ENCODE measurements at places on chromosomes 11 and 22. TPM values are rescaled to one million over a fixed set of nuclear protein-coding genes. Genes with fewer than 3 reads are reported as not detected.

GRCh38 chr22:29987137-29987536, 93.1 kb upstream of the HORMAD2 start:
- no peak for DNase-seq

DNA sequence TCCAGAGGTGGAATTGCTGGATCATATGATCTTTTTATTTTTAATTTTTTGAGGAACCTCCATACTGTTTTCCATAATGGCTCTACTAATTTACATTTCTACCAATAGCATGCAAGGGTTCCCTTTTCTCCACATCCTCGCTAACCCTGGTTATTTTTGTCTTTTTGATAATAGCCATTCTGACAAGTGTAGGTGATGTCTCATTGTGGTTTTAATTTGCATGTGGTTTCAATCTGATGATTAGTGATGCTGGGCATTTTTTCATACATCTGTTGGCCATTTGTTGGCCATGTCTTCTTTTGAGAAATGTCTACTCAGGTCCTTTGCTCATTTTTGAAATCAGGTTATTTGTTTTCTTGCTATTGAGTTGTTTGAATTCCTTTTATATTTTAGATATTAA, 15.4 kb upstream of the OR4D5 start:
- no peak for DNase-seq

DNA sequence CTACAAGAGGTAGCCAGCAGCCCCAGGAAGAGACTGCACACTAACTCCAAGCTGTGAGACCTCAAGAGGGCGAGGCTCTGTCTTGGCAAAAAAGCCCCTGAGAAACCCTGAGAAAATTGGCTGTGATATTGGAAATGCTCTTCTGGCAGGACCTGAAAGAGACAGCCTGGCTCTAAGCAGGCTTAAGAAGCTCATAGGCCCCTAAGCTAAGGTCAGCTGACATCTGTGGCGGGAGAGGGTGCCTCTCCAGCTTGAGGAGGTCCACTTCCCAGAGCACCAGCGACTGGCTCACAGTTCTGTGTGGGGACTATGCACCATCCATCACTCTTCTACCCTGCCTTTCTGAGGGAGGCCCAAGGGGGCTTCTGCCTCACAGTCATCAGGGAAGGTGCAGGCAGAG, 12.4 kb downstream of the PLEKHA7 start:
- no peak for DNase-seq

GAB4 gene
- 0.15 TPM for total RNA-seq

ANO5 gene
- total RNA-seq = 5.4 TPM

Measured in glutamatergic neuron (in vitro differentiated cells).